Occipital lobe (tissue), 3 donors: ENCODE measurements at places on chromosomes 4 and X.

- DNase-seq: no peak
Measured at GRCh38 chr4:80655662-80656061, 320.1 kb downstream of the CFAP299 start.

GRCh38 chr4:172989984-172990820 is 178.4 kb upstream of the GALNT7 start:
- no peak for DNase-seq

DNA sequence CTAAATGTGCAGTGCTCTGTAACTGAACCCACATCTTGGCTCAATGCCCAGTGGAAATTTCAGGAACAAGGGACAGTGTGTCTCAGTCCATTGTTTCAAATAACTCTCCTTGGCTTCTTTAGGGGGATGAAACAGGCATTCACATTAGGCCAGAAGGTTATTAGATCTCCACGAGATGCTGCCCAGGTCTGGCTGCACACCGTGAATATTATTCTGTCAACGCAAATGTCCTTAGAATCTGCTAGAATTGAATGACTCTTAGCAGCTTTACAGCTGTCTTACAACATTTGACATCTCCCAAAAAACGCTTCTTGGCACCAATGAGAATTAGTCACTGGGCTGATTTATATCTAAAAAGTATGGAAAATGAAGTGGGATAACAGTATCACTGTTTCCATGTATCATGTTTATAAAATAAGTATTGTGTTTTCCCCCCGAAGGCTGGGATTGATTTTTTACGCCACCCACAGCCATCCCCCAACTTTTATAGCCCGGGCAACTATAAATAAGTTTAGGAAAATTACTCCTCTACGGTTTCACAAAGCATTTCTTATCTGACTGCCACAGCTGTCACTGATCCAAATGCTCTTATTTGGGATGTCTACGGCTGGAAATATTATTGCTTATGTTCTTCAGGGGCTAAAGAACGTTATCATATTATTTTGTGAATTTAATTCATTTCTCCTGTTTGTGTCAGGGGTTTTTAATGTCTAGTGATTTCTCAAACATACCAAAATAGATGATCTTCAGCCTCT is 559.7 kb upstream of the FAT1 start:
- DNase-seq: no peak

- no peak for DNase-seq
Measured at GRCh38 chrX:11462648-11463047, 169.4 kb downstream of the AMELX start.

- no peak for DNase-seq
Measured at GRCh38 chr4:41175794-41176193, 38.5 kb downstream of the APBB2 start.

GRCh38 chrX:63930140-63930539 is 145.1 kb upstream of the ARHGEF9 start:
- no peak for DNase-seq

DNA sequence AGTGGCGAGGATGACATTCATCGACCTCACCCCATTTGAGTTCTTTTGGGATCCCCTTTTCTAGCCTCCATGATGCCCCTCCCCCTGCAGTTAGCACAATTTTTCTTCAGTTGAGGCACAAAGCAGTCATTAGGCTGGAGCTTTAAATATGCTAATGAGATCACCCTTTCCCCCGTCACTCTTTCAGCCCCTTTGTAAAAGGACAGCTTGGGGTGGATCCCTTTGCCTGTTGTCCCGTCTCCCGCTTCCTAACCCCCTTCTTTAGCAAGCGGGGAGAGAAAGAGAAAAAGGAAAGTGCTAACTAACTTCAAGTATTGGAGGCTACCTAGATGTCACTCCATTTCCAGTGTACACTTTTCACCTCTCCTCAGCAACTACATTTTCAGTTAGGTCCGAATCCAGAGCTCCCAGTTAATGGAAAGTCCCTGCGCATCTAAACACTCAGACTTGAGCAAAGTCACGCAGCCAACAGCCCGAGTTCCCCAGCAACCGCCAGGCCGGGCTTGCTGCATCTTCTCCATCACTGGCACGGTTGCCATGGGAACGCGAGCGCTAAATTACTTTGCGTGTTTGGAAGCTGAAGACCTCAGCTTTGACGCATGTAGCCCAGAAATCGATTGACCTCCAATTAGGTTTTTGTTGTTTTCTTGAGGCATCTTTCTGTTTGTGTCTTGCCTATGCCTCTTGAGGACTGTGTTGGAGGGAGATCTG is 76.8 kb downstream of the RTL5 start:
- peak; percentile 11 for DNase-seq

GRCh38 chrX:139890991-139891700 is 41.7 kb downstream of the ATP11C start:
- DNase-seq: no peak

GRCh38 chr4:69239557-69240168 is 25.1 kb upstream of the UGT2B11 start:
- DNase-seq: no peak

DNA sequence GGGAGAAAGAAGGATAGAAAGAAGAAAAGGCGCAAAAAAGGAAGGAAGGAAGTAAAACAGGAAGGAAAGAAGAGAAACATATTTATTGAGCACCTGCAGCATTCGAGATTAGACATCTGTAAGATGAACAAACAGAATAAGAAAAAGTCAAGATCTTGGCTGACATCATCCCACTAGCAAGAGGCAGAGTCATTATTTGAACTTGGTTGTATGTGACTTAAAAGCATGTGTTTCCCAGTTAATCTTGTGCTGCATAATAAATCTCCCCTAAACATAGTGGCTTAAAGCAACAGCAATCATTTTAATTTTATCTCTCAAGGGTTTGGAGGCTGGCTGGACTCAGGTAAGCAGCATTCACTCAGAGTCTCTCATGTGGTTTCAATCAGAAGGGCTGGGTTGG is 38.5 kb upstream of the COX7B2 start:
- no peak for DNase-seq
